Esophagus muscularis mucosa (tissue), 4 donors: ENCODE measurements at places on chromosomes 16 and 17. TPM values are rescaled to one million over a fixed set of nuclear protein-coding genes. Genes with fewer than 3 reads are reported as not detected.

The FAM117A gene
- 16.9 TPM for total RNA-seq

The EVI2A gene
- 3.2 TPM for total RNA-seq

The CA10 gene
- total RNA-seq: not detected

The GPRC5C gene
- 14.1 TPM for total RNA-seq

The DHX40 gene
- 32.4 TPM for total RNA-seq

The UNC119 gene
- total RNA-seq: 16.1 TPM

The KRTAP9-2 gene
- not detected for total RNA-seq

The MILR1 gene
- total RNA-seq: 6.6 TPM

The CES1 gene
- 12.4 TPM for total RNA-seq

The TMED6 gene
- total RNA-seq: not detected

The KRTAP17-1 gene
- total RNA-seq: not detected

The PPP4C gene
- total RNA-seq: 43.9 TPM

The PDPK1 gene
- 45.7 TPM for total RNA-seq

The CLDN7 gene
- 3.4 TPM for total RNA-seq

The SNAI3 gene
- 0.26 TPM for total RNA-seq

The TSNAXIP1 gene
- total RNA-seq: 1.2 TPM

The KRT32 gene
- total RNA-seq: not detected

The KCNH6 gene
- not detected for total RNA-seq

The RUNDC3A gene
- 0.42 TPM for total RNA-seq

The TTLL6 gene
- not detected for total RNA-seq

The CACNG4 gene
- total RNA-seq: 2.1 TPM

The RAD51D gene
- 11.5 TPM for total RNA-seq

The AURKB gene
- total RNA-seq: 1.5 TPM

The ARL5C gene
- total RNA-seq: not detected

The TAT gene
- total RNA-seq: not detected

The CSF3 gene
- total RNA-seq: 19.4 TPM

The SLFN14 gene
- total RNA-seq: not detected

The HCFC1R1 gene
- total RNA-seq: 41.5 TPM

The MYH13 gene
- total RNA-seq: not detected

The STH gene
- not detected for total RNA-seq

The GUCY2D gene
- not detected for total RNA-seq

The ITGB3 gene
- 48.6 TPM for total RNA-seq

The TRPV3 gene
- total RNA-seq: 0.83 TPM

The PDE6G gene
- not detected for total RNA-seq

The TBX2 gene
- total RNA-seq: 17.9 TPM

The APOH gene
- not detected for total RNA-seq

The HCRT gene
- total RNA-seq: not detected

The VTN gene
- under 0.01 TPM for total RNA-seq

The CSH1 gene
- total RNA-seq: not detected

The VMO1 gene
- total RNA-seq: 3.3 TPM

The SOX8 gene
- 4.1 TPM for total RNA-seq

The CCL14 gene
- total RNA-seq: 55.0 TPM

The PTRH2 gene
- 11.4 TPM for total RNA-seq

The HS3ST3A1 gene
- 7.5 TPM for total RNA-seq
